ENCODE measurements at places on chromosomes 1 and 21. TPM values are rescaled to one million over a fixed set of nuclear protein-coding genes. Genes with fewer than 3 reads are reported as not detected.

DNA sequence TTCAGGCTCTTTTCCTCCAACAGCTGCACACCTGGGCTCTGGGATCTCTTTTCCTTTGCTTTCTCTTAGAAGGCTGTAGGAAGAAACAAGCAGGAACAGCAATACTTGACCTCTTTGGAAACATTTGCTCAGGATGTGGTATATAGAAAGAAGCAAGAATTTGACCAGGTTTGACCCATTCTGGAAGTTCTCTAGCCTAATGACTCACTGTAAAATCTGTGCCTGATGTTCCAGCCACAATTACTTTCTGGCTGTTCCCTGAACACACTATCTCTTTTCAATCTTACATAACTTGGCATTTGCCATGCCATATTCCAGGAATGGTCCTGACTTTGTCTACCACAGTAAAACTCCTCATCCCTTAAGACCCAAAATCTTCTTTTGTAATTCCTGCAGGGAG, 419.9 kb upstream of the DAB1 start:
- no peaks in the 10 kb centered on the region for H3K27me3 ChIP-seq
- no peaks in the 10 kb centered on the region for H3K36me3 ChIP-seq
- H3K4me1 ChIP-seq, result no peaks in the 10 kb centered on the region
- H3K4me3 ChIP-seq, result no peak overlapping the region
- no peak for DNase-seq

DNA sequence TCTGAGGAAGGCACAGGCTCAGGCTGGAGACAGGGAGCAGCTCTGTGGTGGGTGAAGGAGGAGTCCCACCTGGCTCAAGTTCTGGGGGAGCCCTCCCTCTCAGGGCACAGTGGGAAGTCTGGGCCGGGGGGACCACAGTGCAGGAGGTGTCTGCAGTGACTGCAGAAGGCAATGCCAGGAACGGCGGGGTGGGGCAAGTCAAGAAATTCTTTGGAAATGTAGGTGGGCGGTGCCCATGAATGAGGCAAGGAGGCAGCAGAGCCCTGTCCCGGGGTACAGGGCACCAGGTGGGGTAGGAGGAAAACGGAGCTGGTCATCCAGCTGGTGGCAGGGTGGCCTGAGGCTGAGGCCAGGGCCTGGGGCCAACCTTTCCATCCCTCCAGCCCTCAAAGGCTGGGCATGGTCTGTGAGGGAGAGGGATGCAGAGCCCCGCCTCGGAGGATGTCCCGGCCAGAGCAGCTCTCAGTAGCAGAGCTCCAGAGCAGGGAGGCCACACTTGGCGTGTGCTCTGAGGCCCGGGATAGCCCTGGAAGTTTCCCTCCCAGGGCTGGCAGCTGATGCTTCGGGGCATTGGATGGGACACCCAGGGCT, 4.7 kb downstream of the TFF3 start:
- no peaks in the 10 kb centered on the region for H3K36me3 ChIP-seq
- H3K27me3 ChIP-seq, result peaks cover 9% of the 10 kb centered on the region
- no peak overlapping the region for H3K4me3 ChIP-seq
- H3K4me1 ChIP-seq, result peaks cover 18% of the 10 kb centered on the region

GRCh38 chr1:58753431-58753866, 30.4 kb downstream of the JUN start:
- H3K27me3 ChIP-seq, result no peaks in the 10 kb centered on the region
- no peak for DNase-seq
- H3K4me1 ChIP-seq, result peaks cover 31% of the 10 kb centered on the region
- no peak overlapping the region for H3K27ac ChIP-seq
- H3K36me3 ChIP-seq, result no peaks in the 10 kb centered on the region
- H3K4me3 ChIP-seq, result no peak overlapping the region

The LCE2B gene
- total RNA-seq, result not detected

All from CD4-positive, alpha-beta T cell (primary cell).